ENCODE measurements at places on chromosomes 16 and 17. TPM values are rescaled to one million over a fixed set of nuclear protein-coding genes. Genes with fewer than 3 reads are reported as not detected.

Gene SLC47A1
- total RNA-seq = 2.4 TPM

Gene SRSF1
- total RNA-seq = 348 TPM

Gene BHLHA9
- not detected for total RNA-seq

Gene SEC14L5
- 0.10 TPM for total RNA-seq

Gene CACNG5
- total RNA-seq = not detected

Gene ABCC12
- not detected for total RNA-seq

Gene TRAPPC2L
- 22.5 TPM for total RNA-seq

Gene TSPAN10
- 0.87 TPM for total RNA-seq

Gene RHBDF2
- 40.1 TPM for total RNA-seq

Gene PAGR1
- total RNA-seq = 19.6 TPM

Gene HEATR9
- total RNA-seq = not detected

Gene CYTH1
- total RNA-seq = 59.0 TPM

Gene FAM20A
- 12.9 TPM for total RNA-seq

Gene ACSM2A
- 21.7 TPM for total RNA-seq

Gene TMEM204
- total RNA-seq = 0.10 TPM

Gene KRTAP1-5
- not detected for total RNA-seq

Gene THAP11
- total RNA-seq = 36.1 TPM

Gene ASPSCR1
- 12.6 TPM for total RNA-seq

Gene RAMP2
- not detected for total RNA-seq

Gene CYGB
- 49.8 TPM for total RNA-seq

Gene LPO
- total RNA-seq = not detected

Gene MT1H
- 1.4 TPM for total RNA-seq

Gene SOST
- total RNA-seq = not detected

Measured in renal cortical epithelial cell (primary cell).